ENCODE measurements at places on chromosomes 5 and 9.

DNA sequence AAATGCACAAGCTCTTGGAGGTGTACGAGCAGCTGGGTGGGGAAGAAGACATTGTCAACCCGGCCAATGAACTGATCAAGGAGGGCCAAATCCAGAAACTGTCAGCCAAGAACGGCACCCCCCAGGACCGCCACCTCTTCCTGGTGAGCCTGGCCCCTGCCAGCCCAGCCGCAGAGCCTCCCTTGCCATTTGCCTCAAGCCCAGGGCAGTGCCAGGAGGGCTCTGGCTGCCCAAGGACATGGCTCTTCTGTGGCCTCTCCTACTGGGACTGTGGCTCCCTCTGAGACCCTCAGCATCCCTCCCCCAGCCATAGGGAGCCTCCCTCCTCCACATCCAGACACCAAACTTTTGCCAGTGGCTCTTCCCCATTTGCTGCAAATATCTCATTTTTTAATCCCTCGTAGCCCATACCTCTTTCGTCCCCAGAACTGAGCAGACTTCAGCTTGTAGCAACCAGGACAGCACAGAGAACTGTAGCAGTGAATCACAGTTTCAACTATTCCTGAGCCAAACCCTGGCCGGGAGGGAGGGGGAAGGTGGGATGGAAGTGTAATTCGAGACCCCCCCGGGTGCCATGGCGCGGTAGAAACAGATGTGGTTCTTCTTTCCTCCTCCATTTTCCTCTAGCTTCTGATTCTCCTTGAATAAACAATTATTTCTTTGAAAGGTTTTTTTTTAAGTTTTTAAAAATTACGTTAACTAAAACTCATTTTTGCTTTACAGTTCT lies 44.5 kb upstream of the SUSD3 start:
- DNase-seq, result no peak

DNA sequence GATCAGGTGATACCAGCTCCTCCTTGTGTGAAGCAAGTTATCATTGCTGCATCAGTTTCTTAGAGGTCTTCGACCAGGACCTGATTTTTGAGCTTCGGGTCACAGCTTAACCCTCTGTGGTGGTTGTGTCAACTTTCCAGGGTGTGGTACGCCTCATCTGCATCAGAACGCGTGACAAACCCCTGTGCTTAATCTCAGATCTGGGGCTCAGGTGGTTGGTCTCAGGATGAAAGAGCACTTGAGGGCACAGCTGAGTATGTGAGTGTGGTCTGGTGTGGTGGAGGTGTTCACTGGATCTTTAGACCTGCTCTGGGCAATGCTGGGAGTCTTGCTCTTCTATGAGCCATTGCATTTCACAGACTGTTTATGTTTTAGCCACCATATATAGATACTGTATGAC lies 64.1 kb downstream of the OSTF1 start:
- DNase-seq, result no peak

DNA sequence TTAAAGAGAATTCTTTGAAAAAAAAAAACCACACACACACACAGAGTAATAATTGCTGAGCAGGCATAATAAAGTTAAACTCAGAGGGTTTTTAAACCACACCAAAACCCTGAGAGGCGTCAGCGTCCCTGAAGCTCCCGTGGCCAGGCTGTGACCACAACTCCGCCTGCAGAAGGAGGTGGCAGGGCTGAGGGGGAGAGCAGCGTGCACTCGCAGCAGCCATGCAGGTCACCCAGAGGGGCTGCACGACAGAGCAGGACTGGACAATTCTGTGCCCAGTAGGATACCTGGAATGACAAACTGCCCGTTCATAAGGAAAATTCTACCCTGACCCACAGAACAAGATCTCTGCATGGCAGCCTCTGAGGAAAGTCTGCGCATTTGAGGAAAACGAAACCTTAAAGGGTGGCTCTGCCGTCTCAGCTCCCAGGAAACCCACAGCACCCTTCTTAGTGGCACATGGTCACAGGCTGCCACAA lies 44.0 kb downstream of the ROR2 start:
- no peak for DNase-seq

GRCh38 chr5:139684881-139685749 lies 37.0 kb downstream of the CXXC5 start:
- no peak for DNase-seq

- no peak for DNase-seq
Measured at GRCh38 chr5:135894789-135895188, 852 bp downstream of the IL9 start.

DNA sequence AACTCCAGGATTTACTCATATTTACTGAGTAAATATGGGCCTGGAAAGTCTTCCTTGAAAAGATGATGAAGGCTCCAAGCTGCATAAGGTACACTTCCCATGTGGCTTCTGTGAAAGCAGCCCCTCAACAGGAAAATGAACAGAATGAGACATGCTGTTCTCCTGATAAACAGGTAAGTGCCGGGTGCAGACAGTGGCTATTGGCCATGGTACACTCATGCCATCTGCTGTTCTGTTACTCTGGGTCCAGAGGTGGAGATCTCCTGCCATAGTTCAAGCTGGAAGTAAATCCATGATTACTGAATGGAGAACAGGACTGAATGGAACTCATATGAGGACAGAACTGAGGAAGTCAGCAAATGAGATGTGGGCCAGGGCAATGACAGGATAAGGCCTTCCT lies 103.6 kb downstream of the SLIT3 start:
- no peak for DNase-seq

- no peak for DNase-seq
Measured at GRCh38 chr5:98880598-98880997, 48.2 kb downstream of the CHD1 start.

GRCh38 chr5:94309141-94309540 lies 309.3 kb downstream of the KIAA0825 start:
- no peak for DNase-seq

DNA sequence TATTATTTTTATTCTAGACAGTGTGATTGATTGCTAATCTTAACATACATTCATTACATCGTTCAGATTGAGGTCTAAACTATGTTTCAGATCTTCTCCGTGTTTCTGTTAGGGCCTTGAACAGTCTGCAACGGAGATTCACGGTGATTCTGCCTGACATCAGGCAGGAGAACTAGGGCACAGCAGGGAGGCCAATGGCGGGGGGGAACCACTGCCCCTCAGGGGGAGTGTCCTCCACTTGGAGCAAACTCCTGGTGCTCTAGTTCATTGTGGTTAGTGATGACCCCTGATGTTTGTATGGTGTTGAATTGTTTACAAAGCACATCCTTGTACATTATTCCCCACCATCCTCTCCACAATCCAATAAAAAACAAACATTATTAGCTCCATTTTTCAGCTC lies 173.5 kb downstream of the ZNF608 start:
- no peak for DNase-seq

- no peak for DNase-seq
Measured at GRCh38 chr9:14396171-14396570, 82.2 kb upstream of the NFIB start.

DNA sequence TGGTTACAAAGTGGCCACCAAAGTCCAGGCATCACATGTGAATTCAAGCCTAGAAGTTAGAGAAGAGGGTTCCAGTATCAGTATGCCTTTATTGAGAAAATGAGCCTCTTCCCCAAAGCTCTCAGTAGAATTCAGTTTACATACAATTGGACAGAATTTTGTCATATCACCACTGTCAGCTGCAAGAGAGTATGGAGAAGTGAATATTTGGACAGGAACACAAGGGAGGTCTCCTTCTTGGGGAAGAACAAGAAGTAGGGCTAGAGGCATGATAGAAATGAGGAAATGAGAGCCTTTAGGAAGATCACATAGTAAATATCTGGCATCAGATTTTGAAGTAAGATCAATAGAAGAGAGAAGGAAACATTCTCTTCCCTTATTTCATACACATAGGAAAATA lies 27.8 kb upstream of the VLDLR start:
- DNase-seq, result no peak

- no peak for DNase-seq
Measured at GRCh38 chr9:132662152-132662945, 7.4 kb downstream of the DDX31 start.

GRCh38 chr5:123427281-123427680 lies 4.1 kb upstream of the CEP120 start:
- DNase-seq, result no peak

All from fibroblast of upper back skin (primary cell).